Amniotic stem cell (primary cell): ENCODE measurements at places on chromosomes 1 and 21.
A peak's percentile ranks its signal among the peaks of the same experiment; 100 is the strongest.

GRCh38 chr1:89081005-89081404 is 16.0 kb upstream of the GBP1 start:
- DNase-seq = no peak

- peak; percentile 96 for DNase-seq
Measured at GRCh38 chr1:230104395-230105244, 37.6 kb downstream of the GALNT2 start.

DNA sequence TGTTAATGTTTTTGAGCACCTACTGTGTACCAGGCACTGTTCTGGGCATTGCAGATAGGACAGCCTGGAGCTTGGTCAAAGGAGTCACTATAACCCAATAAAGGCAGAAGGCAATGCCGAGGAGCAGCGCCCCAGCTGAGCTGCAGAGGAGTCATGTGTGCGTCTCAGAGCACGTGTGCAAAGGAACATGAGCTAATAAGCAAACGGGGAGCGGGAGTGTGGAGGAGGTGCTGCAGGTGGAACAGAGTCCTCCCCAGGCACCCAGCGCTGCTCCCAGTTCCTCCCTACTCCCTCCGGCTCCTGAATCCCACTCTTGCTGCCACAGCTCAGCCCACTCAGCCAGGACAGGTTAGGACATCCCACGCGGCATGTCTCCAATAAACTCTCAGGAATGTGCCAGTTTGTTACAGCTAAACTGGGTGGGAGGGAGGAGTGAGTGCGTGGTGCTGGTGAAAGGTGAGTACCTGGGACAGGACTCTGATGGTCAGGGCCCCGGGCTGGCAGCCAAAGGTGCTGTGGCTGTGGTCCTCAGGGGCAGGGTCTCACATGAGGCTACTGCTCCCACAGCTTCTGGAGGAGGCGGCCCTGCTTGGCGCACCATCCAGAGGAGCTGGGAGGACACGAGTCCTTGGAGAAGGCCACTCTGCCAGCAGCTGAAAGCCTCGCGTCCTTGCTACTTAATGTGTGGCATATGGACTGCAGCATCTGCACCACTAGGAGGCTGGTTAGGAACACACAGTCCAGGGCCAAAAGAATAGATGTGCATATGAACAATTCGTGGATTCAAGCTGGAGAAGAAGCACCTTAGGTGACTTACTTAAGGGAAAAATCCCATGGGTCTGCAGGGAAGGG is 52.3 kb downstream of the GRIK3 start:
- DNase-seq = no peak

GRCh38 chr1:15836772-15837669 is 10.5 kb upstream of the SPEN start:
- DNase-seq = no peak

DNA sequence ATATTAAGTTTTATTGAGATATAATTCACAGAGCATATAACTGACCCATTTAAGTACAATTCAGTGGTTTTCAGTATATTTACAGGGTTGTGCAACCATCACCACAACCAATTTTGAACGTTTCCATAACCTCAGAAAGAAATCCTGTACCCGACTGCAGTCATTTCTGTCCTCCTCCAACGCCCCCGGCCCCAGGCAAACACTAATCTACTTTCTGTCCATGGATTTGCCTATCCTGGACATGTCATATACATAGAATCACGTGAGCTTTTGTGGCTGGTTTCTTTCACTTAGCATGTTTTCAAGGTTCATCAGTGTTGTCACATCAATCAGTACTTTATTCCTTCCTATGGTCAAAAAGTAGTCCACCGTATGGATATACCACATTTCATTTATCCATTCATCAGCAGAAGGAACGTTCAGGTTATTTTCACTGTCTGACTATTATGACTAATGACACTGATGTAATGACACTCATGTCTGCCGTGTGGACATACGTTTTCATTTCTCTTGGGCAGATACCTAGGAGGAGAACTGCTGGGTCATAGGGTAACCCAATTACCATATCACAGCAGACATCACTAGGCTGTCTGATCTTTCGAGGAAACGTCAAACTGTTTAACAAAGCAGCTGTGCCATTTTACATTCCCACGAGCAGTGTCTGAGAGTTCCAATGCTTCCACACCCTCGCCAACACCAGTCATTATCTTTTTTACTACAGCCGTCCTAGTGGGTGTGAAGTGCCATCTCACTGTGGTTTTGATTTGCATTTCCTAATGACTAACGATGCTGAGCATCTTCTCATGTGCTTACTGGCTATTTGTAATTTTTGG is 30.8 kb downstream of the MRPL37 start:
- DNase-seq = no peak

GRCh38 chr1:213606252-213606820 is 381.4 kb upstream of the PROX1 start:
- DNase-seq = no peak

GRCh38 chr1:196317535-196318522 is 290.4 kb downstream of the KCNT2 start:
- DNase-seq = no peak

GRCh38 chr21:30233228-30234020 is 17.5 kb upstream of the CLDN8 start:
- no peak for DNase-seq

DNA sequence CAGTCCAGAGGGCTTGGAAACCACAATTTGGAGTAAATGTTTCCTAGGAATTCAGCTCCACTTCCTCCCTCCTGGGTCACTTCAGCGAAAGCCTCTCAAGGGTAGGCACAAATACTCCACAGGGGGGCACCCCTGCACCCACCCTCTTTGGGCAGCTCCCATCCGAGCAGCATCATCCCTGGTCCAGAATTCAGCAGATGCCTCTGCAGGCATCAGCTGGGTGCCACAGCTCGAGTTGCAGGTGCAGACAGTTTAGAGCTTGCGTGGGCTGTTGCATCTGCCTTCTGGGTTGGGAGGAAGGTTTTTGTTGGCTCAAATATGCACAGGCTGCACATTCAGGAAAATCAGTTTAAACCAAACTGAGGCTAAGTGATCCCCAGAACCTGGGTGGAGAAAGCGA is 25.0 kb downstream of the KANK4 start:
- DNase-seq = no peak

DNA sequence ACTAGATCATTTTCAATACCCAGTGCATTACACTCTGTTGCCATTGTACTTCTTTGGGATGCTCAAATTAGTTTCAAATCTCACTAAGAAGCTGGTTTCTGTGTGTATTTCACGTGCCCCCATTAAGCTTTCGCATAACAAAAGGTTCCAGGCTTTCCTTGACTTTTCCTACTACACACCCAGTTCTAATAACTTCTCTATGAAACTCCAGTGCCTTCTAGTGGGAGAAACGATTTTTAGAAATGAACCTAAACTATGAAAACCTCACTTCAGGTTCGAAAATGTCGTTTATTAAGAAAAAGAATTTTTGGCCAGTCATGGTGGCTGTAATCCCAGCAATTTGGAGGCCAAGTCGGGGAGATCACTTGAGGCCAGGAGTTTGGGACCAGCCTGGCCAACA is 2.8 kb downstream of the CFHR4 start:
- no peak for DNase-seq

GRCh38 chr1:116915086-116915661 is 5.5 kb downstream of the PTGFRN start:
- DNase-seq = no peak

DNA sequence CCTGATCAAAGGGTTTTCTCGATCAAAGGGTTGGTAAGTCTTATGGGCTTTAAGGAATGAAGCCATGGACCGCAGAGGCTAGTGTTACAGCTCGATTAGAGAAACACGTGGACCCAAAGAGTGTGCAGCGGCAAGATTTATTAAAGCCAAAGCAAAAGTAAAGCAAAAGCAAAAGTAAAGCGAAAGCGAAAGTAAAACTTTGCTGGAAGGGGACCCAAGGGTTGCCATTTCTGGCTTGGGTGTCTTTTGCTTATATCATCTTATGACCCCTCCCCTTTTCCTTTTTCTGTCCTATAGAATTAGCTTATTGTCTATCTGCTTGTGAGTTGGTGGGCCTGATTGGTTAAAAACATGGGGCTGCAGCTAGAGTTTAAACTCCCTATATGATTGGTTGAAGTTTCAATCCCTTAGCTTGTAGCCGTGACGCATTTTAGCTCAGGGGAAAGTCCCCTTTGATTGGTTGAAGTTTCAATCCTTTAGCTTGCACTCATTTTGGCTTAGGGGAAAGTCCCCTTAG is 957.0 kb downstream of the AMY1C start:
- no peak for DNase-seq

DNA sequence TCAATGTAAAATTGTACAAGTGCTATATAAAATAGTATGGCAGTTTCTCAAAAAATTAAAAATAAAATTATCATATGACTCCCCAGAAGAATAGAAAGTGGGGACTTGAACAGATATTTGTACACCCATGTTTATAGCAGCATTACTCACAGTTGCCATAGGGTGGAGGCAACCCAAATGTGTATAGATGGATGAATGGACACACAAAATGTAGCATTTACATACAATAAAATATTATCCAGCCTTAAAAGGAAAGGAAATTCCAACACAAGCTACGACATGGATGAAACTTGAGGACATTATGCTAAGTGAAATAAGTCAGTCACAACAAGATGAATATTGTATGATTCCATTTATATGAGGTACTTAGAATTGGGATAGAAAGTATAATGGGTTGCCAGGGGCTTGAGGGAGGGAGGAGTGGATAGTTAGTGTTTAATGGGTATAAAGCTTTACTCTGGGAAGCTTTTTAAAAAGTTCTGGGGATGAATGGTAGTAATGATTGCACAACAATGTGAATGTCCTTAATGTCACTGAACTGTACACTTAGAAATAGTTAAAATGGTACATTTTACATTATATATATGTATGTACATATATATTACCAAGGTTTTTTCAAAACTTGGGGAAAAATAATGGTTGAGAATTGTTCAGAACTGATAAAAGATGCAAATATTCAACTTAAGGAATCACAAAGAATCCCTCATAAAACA is 53.0 kb upstream of the ADORA3 start:
- no peak for DNase-seq

DNA sequence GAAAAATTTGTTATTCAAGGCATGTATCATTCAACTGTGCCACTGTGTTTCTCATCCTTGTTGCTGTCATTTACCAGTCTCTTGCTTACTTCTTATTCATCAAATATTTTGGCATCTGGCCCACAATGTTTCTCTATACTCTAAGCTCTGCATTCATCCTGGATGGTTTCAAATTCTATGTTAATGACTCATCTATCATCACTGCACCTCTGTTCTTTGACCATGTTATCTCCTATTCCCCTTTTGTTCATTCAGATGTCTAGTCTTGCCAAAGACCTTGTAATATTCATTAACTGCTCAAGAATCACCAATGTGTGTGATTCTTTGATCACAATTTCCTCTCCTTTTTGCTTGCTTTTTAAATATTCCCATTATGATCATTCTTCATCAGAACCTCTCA is 54.6 kb upstream of the PRKACB start:
- DNase-seq = no peak

- DNase-seq = no peak
Measured at GRCh38 chr1:4396551-4396950, 257.9 kb upstream of the AJAP1 start.

DNA sequence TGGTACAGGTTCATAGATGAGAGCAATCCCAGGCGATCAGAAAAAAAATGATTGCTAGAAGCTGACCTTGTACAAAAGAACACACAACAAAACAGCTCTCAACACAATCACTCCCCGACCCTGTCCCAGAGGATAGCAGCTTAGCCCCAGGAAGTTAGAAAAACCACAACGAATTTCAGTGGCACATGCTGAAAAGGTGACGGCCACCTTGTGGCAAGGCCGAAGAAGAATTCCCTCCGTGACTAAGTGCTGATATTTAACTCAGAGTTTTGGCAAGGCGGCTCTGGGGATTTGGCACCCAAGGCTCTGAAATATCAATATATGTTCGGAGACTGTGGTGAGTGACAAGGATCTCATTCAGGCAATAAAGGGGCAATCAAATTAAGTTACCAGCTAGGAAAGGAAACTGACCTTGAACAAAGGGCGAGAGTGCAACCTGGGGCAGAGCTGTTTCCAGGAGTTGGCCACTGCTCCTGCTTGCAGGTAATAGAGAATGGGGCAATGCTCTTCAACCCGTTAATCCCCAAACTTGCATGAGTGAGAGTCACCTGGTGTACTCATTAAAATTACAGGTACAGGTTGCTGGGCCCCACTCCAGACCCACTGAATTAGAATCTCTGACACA is 96.2 kb downstream of the BEND5 start:
- DNase-seq = no peak

- DNase-seq = no peak
Measured at GRCh38 chr1:228204958-228205357, 2.9 kb upstream of the OBSCN start.

GRCh38 chr1:60345621-60346020 is 272.1 kb upstream of the C1orf87 start:
- DNase-seq = no peak

GRCh38 chr21:45424854-45425795 is 20.2 kb downstream of the COL18A1 start:
- no peak for DNase-seq

DNA sequence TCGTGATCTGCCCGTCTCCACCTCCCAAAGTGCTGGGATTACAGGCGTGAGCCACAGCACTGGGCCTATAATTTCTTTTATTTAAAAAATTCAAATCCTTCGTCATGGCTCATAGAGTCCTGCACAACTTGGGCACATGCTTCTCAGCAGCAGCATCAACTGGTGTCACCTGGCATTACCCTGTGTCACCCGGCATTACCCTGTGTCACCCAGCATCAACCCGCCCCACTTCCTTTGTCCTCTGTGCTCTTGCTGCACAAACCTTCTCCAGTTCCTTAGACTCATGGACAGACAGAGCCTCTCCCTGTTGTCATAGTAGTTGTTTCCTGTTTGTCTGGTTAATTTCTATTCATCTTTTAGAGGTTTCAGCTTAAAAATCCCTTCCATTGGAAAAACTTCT is 121.2 kb upstream of the SERBP1 start:
- DNase-seq = no peak

DNA sequence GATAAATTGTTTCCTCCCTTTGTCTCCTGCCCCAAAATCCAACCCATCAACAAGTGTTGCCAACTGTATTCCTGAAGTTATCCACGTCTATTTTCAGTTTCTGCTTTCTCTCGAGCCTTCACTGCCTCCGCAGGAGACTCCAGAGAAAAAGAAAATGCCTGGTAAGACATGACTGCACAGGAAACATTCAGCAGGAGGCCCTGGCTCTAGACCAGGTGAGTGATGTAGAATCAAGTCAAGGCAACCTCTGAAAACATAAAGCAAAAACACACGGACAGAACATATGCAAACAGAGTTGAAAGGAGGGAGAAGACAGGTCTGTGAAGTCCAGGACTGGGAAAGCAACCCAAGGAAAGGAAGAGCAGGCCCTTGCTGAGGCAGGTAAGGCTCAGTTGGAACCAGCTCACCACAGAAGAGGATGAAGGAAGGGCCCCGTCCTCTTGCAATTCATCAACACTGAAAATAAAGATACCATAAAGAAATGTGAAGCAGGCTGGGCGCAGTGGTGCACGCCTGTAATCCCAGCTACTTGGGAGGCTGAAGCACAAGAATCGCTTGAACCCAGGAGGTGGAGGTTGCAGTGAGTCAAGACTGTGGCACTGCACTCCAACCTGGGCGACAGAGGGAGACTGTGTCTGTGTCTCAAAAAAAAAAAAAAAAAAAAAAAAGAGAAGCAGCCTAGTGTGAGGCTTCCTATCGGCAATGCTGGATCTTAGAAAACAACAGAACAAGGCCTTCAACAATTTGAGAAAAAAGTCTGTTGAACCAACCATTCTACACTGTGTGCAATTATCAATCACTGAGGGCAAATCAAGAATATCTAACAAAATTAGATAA is 8.8 kb downstream of the NOL9 start:
- no peak for DNase-seq
